ENCODE measurements at places on chromosomes 11 and 22.

GRCh38 chr11:84691830-84692229 lies 935.3 kb downstream of the DLG2 start:
- no peak for DNase-seq

DNA sequence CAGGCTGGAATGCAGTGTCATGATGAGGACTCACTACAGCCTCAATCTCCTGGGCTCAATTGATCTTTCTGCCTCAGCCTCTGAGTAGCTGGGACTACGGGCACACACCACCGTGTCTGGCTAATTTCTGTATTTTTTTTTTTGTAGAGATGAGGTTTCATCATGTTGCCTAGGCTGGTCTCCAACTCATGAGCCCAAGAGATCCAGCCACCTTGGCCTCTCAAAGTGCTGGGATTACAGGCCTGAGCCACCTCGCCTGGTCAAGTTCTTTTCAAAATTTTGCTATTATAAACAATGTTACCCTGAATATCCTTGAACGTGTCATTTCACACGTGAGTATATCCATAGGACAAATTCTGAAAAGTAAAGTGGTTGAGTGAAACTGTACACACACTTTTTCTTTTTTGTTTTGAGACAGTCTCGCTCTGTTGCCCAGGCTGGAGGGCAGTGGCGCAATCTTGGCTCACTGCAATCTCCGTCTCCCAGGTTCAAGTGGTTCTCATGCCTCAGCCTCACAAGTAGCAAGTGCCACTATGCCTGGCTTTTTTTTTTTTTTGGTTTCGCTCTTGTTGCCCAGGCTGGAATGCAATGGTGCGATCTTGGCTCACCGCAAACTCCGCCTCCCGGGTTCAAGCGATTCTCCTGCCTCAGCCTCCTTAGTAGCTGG lies 21.6 kb upstream of the EP300 start:
- DNase-seq = no peak

DNA sequence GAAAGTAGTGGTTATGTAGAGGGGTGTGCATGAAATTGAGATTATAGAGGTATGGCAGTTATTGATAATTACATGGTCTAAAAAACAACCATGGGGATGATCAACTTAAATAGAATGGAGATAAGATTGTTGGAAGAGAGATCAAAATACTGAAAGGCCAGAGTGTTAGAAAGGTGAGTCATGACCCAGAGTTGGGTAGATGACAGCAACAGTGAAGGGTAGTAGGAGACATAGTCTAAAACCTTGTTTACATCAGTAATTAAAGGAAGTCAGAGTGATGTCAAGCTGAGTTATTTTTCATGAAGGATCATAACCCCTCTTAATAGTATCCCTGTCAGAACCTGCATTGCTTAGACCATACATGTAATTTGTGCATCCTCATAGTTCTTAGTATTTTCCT lies 110.9 kb downstream of the ELP4 start:
- DNase-seq = no peak

- DNase-seq = no peak
Measured at GRCh38 chr11:88537613-88538012, 200.1 kb upstream of the CTSC start.

DNA sequence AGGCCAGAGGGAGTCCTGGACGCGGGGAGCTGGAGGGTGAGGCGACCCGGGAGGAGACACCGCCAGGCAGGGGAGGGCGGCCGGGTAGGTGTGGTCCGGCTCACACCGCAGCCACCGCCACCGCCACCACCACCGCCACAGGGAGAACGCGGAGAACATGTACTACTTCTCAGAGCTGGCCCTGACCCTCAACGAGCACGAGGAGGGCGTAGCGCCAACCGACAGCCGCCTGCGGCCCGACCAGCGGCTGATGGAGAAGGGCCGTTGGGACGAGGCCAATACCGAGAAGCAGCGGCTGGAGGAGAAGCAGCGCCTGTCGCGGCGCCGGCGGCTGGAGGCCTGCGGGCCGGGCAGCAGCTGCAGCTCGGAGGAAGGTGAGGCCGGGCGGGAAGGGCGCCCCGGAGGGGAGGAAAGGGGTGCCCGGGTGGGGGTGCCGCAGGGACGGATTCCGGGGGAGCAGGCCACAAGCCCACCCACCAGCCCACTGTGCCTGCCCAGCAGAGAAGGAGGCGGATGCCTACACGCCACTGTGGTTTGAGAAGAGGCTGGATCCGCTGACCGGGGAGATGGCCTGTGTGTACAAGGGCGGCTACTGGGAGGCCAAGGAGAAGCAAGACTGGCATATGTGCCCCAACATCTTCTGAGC lies 62.8 kb downstream of the MORC2 start:
- no peak for DNase-seq

DNA sequence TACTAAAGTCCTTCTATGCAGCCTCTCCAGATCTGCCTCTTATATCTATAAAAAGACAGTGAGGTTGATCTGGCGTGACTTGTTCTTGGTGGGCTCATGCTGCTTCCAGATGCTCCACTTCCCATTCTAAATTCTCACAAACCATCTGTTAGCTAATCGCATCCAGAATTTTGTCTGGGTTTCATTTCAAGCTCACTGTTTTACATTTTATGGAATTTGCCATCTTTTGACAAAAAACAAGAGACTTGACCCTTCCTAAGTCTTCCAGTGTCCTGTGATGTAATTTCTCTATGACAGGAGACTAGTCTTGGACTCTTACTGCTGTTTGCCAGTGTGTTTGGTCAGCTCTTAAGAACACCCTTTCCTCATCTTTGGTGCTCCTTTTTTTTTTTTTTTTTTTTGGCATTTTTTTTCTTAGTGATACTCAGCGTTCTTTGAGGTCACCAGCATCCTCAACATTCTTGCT lies 23.0 kb downstream of the CRKL start:
- no peak for DNase-seq

DNA sequence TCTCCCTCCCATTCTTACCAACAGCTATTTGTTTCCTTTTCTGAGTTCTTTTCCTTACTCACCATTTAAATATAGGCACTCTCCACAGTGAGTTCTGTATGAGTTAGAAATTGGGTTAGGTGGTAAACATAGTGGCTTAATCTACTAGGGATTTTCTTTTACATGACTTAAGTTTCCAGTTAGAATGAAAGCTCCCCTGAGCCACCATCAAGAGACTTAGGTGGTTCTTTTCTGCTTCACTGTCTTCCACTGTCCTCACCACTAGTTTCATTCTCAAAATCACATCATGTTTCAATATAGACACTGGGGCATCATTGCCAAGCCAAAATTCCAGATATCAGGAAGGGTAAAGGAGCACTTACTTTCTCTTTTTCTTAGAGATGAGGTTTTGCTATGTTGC lies 9.0 kb upstream of the REXO2 start:
- DNase-seq = no peak

DNA sequence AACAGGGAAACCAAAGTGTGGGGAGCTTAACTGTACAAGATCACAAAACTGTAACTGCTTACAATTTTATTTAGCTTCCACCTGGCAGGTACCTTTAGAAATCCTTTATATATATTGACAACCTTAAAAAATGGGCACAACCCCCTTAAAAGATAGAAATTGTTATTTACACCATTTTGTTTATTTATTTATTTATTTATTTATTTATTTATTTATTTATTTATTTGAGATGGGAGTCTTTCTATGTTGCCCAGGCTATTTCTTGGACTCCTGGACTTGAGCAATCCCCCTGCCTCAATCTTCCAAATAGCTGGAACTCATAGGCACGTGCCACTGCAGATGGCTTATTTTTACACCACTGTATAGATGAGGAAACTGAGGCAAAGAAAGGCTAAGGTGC lies 74.5 kb downstream of the INSC start:
- no peak for DNase-seq

DNA sequence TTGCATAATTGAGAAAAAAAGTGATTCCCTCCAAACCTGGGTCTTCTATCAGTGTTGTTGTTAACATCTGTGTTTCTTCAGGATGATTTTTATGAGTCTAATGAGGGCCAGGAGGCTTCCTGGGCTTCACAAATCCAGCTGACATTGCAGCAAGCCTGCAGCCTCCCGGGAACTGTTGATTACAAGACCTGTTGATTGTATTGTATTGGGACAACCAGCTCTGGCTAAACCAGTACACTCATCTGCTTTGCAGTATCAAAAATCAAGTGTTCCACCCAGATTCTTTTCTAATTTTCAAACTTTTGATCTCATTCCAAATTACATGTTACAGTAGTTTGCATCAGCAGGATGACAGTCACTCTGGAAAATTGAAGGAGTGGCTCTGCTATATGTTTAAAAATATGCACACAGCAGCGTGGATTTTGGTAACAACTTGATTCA lies 16.1 kb upstream of the PRSS23 start:
- no peak for DNase-seq

DNA sequence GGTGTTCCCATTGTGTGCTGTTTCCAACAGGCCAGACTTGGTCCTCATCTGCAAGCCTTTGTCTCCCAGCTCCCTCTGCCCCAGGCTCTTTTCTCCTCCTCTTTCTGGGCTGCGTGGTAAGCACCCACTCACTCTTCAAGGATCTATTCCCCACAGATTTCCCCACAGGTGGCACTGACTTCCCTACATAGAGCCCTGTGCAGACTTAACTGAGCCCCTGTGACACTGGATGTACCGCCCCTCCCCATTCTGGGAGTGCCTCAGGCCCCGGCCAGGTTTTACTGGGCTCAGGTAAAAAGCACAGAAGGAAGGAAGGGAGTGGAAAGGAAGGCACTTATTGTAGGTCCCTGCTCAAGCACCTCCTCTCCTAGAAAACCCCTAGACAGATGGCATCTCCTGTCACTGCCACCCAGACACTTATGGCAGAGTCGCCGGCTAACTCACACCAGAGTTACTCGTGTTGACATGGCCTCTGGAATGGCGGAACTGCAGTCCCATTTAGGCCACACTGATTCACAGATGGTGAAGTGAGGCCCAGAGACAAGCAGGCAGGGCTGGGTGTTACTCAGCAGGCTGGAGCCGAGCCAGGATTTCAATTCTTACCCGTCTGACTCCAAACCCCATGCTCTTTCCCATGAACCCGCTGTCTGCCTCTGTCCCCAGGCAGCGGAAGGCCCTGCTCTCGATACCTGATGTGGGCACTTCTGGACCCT lies 47.2 kb downstream of the LRRC32 start:
- no peak for DNase-seq

DNA sequence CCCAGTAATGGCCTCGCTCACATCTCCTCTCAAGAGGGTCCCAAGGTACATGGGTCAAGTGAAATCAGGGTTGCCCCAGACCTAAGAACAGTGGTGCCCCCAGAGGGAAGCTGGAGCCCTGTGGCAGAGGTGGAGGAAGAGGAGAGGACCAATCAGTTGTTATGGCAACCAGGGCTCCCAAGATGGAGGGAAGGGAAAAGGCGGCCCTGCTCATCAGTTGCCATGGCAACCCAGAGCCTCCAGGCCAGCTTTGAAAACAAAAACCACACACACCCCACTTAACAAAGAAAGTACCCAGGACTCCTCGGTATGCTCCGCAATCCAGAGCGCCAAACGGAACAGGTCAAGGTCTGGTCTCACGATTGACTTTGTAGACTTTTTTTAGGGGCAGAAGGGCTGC lies 53.5 kb upstream of the SLC35C1 start:
- peak; percentile 73 for DNase-seq

DNA sequence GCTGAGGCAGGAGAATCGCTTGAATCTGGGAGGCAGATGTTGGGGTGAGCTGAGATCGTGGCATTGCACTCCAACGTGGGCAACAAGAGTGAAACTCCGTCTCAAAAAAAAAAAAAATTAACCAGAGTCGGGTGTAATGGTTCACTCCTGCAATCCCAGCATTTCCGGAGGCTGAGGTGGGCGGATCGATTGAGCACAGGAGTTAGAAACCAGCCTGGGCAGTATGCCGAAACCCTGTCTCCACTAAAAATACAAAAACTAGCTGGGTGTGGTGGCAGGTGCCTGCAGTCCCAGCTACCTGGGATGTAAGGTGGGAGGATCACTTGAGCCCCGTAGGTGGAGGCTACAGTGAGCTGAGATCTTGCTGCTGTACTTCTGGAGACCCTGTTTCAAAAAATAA lies 1.5 kb downstream of the RANGAP1 start:
- DNase-seq = no peak

GRCh38 chr11:83927422-83927821 lies 641.3 kb upstream of the CCDC90B start:
- no peak for DNase-seq

- DNase-seq = no peak
Measured at GRCh38 chr11:18492888-18493287, 33.9 kb downstream of the TSG101 start.

- DNase-seq = no peak
Measured at GRCh38 chr11:127521413-127521812, 520.8 kb upstream of the KIRREL3 start.

GRCh38 chr11:112514011-112514740 lies 253.5 kb upstream of the PLET1 start:
- DNase-seq = peak; percentile 62

- DNase-seq = no peak
Measured at GRCh38 chr22:49040111-49040510, 787.6 kb downstream of the BRD1 start.

DNA sequence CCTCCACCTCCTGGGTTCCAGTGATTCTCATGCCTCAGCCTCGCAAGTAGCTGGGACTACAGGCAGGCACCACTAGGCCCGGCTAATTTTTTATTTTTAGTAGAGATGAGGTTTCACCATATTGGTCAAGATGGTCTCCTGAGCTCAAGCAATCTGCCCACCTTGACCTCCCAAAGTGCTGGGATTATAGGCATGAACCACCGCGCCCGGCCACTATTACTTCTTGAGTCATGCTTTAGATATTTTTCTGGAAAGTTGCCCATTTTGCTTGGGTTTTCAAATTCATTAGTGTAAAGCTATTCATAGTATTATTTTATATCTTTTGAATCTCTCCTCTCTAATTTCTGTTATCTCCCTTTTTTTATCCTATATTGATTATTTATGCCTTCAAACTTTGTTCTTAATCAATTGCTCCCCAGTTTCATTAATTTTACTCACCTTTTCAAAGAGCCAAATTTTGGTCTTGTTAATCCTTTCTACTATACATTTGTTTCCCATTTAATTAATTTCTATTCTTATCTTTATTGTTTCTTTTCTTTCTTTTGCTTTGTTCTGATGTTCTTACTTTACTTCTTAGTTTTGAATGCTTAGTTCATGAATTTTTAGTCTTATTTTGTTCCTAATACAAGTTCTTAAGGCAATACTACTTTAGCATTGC lies 10.3 kb upstream of the RAC2 start:
- DNase-seq = no peak

GRCh38 chr11:107136892-107137291 lies 118.6 kb upstream of the GUCY1A2 start:
- DNase-seq = no peak

- DNase-seq = no peak
Measured at GRCh38 chr11:70491696-70492472, 93.6 kb downstream of the CTTN start.

DNA sequence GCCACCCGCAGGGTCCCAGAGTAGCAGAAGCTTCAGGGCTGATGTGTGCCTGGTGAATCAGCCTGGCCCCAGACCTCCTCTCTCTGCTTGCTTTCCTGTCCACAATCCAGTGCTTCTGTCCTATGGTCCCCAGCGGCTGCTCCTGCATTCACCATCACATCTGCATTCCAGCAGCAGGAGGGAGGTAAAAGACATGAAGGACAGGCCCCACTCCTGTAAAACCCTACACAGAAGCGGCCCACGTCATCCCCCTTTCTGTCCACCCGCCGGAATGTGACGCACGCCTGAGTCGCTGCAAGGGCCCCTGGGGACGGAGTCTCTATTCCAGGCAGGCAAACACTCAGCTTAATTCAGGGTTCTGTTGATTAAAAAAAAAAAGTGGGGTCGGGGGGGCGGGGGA lies 58.3 kb downstream of the CDKN1C start:
- DNase-seq = no peak
